NCI-H345 (cell line): ENCODE measurements at places on chromosomes 4 and X.

- DNase-seq, result peak; percentile 76
Observed at GRCh38 chrX:4572691-4573090, 859.2 kb upstream of the PRKX start.

DNA sequence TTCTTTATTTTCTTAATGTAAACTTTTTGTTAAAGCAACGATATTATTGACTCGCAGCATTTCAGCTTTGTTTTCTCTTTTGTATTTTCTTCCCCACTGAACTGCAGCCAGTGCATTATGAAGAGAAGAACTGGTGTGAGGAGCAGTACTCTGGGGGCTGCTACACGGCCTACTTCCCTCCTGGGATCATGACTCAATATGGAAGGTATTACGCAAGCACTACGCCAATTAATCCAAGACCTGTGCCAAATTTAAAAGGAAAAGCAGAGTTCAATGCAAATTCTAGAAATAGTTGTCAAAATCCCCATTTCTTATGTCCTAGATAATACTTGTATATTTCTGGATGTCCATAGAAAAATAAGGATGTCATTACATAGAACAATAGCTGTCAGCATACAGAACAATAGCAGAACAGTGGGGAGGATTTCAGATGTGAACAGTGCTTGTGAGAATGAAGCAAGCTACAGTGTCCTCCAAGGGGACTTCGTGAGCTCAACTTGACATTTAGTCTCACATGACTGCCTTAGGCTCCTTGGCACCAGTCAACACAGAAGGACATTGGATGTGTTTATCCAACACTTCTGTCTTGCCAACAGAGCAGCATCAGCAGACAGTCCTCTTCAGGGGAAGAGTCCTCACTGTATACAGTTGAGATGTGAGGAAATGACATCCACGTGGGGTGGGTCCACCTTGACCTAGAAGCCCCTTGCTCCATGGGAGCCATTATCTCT is 85.9 kb downstream of the MAOA start:
- DNase-seq, result no peak

DNA sequence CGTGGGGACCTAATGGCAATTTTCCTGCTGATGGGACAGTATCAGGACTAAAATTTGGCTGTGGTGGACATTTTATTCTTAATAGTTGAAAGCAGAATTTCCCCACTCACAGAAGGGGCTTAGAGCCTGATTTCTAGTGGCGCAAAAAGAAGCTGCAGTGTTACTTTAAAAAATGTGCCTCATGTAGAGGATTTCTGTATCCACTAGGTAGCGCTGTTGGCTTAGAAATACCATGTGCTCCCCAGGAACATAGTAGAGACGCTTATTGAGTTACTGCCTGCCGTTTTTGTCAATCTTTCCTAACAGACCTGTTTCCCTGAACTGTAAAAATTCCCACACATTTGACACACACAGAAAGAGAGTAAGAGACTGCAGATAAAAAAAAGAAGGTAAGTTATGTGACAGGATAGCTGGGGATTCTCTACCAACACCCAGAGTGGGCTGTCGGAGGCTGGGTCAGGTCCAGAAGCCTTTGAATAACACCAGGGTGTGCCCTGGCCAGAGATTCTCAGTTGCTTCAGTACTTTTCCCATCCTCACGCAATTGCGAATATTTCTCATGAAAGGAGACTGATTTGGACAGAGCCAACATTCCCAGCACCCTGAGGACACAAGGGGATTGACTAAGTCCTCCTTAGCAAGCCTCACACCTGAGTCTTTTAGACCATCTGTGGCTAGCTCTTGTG is 88.4 kb downstream of the ZXDA start:
- DNase-seq, result peak; percentile 66

- DNase-seq, result peak; percentile 5
Observed at GRCh38 chr4:102299354-102300107, 45.8 kb downstream of the SLC39A8 start.

GRCh38 chr4:27132497-27132896 is 271.9 kb downstream of the STIM2 start:
- DNase-seq, result no peak

- no peak for DNase-seq
Observed at GRCh38 chr4:78962597-78963115, 23.4 kb upstream of the PAQR3 start.

- no peak for DNase-seq
Observed at GRCh38 chrX:56932653-56933339, 62.5 kb downstream of the SPIN3 start.

DNA sequence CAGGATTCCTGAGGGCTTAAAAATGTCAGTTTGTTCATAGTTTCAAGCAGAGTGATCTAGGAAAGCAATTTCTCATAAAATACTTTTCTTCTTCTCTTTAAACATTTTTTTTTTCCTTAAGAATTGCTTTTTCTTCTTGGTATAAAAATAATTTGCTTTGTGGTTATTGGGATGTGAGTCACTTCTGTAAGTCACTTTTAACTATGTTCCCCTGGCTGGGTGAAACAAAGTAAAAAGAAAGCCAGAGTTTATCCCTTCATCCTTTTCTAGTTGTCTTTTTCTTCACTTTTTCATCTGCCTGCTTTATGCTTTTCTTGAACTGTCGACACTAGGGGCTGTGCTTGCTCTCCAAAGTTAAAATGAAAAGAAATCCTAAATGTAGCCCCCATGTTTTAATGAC is 33.5 kb downstream of the ARSJ start:
- no peak for DNase-seq

DNA sequence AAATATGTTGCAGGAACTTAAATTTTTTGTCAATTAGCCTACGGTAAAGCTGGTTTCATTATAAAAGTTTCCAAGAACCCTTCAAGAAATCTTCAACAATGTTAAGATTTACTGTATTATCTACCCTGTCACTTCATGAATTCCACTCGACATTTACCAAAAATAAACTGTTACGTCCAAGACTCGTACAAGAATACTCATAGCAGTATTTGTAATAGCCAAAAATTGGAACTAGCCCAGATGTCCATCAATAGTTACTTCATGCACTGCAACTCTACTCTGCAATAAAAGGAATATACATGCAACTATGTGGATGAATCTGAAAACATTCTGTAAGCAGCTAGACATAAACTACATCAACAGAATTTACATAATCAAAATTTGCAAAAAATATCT is 13.4 kb downstream of the RBMX start:
- DNase-seq, result no peak

GRCh38 chr4:40515398-40516293 is 114.0 kb downstream of the RBM47 start:
- DNase-seq, result no peak

DNA sequence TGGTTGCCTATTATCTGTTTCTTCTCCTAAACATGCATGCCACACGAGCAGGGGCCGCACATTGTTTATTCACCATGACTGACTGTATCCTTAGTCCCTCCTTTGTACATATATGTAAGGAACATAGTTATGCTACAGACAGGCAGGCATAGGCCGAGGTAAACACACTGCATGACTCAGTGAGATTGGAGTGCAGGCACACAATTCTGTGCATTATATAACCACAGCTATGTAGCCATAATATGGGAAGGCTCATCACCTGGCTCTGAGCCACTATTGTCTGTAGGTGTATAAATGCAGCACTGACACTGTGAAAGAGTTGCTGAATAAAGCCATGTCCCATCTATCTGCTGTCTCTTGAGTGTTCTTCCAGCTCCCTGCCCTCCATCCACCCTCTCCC is 431.6 kb downstream of the IDS start:
- no peak for DNase-seq

- DNase-seq, result no peak
Observed at GRCh38 chr4:143407474-143407873, 70.8 kb downstream of the GAB1 start.

DNA sequence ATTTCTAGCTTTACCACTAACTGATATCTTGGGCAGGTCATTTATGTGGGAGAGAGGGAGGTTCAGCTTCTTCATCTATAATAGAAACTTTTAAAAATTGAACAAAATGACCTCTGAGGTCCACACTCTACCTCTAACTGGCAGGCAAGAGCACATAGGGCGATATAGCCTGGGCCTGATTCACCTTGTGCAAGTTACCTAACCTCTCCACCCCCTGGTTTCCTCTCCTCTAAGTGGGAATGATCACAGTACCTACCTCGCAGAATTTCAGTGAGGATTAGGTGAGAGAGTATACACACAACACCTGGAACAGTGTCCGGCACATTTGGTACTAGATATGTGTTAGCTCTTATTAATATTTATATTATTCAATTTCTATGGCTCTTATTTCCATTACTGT is 15.5 kb downstream of the KLB start:
- DNase-seq, result no peak

DNA sequence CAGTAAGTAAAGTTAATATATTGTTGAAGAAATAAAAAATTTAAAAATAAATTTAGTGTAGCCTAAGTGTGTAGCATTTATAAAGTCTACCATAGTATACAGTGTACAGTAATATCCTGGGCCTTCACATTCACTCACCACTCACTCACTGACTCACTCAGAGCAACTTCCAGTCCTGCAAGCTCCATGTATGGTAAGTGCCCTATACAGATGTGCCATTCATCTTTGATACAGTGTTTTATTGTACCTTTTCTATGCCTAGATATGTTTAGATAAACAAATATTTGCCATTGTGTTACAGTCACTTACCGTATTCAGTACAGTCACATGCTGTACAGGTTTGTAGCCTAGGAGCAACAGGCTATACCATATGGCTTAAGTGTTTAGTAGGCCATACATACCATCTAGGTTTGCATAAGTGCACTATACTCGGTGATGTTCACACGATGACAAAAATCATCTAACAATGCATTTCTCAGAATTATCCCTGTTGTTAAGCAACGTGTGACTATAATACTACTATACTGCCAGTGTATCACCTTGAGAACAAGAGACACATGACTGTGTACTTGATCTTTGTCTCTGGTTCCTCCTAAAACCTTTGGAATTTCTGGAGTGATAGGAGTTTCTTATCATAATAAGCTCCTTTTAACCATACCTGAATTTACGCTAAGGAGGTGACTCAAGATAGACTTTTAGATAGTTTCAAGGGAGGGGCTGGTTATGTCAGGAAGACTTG is 25.8 kb upstream of the SEPTIN11 start:
- no peak for DNase-seq

DNA sequence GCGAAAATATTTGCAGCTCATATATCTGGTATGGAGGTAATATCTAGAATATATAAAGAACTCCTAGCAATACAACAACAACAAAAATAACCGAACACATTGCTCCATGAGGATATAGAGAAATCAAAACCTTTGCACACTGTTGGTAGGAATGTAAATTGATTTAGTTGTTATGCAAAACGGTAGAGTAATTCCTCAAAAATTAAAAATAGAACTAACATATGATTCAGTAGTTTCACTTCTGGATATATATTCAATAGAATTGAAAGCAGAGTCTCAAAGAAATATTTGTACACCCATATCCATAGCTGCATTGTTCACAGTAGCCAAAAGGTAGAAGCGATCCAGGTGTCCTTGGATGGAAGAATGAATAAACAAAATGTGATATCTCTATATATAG is 203.0 kb upstream of the CNKSR2 start:
- DNase-seq, result no peak

DNA sequence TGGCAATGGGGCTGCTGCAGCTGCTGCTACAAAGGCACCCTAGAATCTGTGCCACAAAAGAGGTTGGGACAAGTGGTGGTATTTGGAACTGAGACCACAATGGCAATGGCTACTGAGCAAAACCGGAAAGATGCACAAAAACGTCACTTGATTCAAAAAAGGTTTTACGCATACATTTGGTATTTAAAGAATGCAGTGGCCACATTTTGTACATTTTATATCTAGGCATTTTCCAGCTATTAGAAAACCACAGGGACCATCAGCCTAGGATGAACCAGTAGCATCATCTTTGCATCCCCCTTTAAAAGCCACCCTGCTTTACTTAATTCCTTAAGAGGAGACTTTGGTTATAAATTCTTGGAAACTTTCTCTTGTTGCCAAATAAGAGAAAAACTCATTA is 104.8 kb upstream of the CXCL13 start:
- no peak for DNase-seq

- no peak for DNase-seq
Observed at GRCh38 chr4:120445186-120445585, 378.5 kb upstream of the MAD2L1 start.

- no peak for DNase-seq
Observed at GRCh38 chrX:150028692-150029091, 90.4 kb upstream of the EOLA2 start.

- no peak for DNase-seq
Observed at GRCh38 chr4:25790024-25790423, 72.8 kb downstream of the SEL1L3 start.

- no peak for DNase-seq
Observed at GRCh38 chr4:79362626-79363025, 36.8 kb upstream of the NAA11 start.

DNA sequence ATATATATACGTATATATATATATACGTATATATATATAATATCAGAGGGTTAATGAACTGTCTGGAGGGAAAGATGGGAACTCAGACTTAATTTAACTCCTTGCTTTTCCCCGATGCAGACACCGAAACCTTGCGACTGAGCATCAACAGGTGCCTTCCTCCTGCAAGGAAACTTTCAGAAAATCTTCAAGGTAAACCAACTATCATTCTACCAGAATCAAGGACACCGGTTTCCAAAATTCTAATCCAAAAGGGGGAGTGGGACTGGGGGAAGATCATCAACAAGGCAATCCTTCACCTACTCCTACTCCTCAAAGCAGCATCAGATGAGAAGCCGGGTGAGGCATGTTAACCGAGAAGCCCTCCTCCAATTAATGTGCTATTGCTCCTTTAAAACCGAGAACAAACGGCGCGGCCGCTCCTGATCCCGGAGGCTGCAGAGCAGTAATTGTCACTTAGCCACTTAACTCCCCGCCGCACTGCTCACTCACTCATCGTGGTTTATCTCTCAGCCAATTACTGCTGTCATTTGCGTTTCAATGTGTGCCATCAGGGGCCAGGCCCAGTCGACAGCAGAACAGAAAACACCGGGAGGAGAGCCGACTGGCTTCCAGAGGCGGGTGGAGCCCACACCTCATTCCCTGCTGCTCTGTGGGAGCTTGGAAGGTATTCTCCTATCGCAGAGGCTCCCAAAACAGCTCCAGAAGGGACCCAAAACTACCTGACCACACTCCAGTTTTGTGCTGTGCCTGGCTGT is 61.7 kb downstream of the MAML3 start:
- DNase-seq, result peak; percentile 88

- DNase-seq, result no peak
Observed at GRCh38 chr4:12041828-12042227, 613.1 kb upstream of the HS3ST1 start.

GRCh38 chr4:48483777-48484493 is 792 bp downstream of the SLC10A4 start:
- no peak for DNase-seq

- no peak for DNase-seq
Observed at GRCh38 chrX:135463937-135464336, 42.2 kb downstream of the SMIM10L2A start.

DNA sequence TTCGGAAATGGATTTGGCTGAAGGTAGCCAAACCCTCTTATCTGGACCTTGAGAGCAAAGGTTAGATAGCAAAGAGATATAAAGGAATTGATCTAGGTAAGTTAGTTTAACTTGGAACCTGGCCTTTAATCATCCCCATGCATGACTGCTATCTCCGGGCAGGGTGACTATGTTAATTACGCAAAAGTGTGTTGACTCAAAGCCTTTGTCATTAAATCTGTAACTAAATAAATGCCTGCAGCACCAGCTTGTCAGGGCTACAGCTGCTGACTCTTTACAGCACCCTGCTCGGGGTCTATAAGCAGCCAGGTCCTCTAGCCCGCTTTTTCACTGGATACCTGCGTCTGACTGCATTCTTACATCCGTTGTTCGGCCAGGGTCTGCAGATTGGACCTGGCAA is 201.7 kb downstream of the TBCK start:
- DNase-seq, result no peak

- no peak for DNase-seq
Observed at GRCh38 chrX:96704629-96705028, 20.0 kb downstream of the DIAPH2 start.

GRCh38 chr4:124694306-124694705 is 18.2 kb downstream of the ANKRD50 start:
- no peak for DNase-seq
